ENCODE measurements at places on chromosomes 5 and 9. TPM values are rescaled to one million over a fixed set of nuclear protein-coding genes. Genes with fewer than 3 reads are reported as not detected.

DNA sequence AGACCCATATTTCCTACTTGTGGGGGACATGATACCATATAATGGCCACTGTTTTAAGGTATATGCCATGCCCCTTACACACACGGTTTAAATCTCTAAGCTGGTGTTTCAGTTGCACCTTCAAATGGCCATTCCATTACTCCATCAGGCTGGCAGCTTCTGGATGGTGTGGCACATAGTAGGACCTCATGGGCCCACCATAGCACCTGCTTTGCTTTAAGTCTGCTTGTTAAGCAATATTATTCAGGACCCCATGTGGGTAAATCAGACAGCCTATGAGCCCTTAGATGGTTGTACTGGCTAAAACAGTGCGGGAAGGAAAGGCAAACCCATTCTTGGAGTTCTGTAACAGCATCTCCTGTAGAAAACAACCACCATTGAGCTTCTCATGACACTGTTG is 27.4 kb upstream of the PANK3 start:
- no peak for DNase-seq

GRCh38 chr9:27037499-27037898 is 32.0 kb upstream of the LRRC19 start:
- no peak for DNase-seq

GRCh38 chr5:178478370-178478769 is 111.8 kb downstream of the COL23A1 start:
- no peak for DNase-seq

SLC27A4 gene
- total RNA-seq, result 13.9 TPM

GRCh38 chr5:133393776-133394476 is 218.4 kb downstream of the FSTL4 start:
- no peak for DNase-seq

SLC2A6 gene
- total RNA-seq, result 2.5 TPM

ADAMTS12 gene
- total RNA-seq, result not detected

DNA sequence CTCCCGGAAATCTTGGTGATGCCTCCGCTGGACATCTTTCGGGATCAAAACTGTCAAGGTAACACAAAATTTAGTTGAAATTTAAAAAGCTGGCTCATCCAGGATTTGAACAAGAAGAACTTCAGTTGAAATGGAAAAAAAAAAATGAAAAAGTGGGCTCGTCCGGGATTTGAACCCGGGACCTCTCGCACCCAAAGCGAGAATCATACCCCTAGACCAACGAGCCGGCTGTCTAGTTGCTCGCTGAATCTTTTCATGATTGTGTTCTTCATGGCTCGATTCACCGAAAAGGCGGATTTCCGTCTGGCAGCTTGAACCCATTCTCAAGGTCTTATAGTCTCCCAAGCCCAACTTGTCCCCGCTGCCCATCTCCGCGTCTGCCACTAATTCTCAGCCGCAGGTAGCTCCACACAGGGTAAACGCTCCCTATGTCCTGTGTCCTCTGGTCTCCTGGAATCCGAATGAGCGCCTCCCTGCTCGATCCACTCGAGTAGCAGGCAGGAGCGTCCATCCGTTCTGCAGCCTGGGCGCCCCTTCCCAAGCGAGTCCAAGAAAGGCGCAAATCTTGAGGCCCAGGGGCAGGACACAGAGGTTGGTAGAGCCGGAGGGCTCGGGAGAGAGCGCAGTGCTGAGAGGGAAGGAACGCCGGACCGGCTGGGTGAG is 16.2 kb downstream of the TRIM7 start:
- DNase-seq, result peak; percentile 75

TXNDC8 gene
- not detected for total RNA-seq

DNA sequence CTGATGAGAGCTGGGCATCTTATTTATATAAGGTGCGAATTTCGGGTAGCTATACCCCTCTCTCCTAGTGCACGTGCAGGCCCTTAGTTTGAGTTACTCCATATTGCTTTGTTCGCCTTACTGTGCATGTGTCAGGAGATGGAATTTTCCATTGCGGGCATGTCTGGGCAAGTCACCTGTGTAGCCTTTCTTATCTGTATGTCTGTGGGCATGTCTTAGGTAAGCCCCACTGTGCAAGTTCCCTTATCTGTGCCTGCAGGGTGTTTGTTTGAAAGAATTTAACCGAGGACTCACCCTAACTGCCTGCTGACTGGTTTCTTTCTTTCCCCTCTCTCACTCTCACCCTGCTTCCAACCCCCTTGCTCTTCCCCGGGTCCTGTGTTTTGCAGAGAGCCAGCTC is 140.7 kb upstream of the RANBP3L start:
- DNase-seq, result no peak

GOLPH3 gene
- total RNA-seq, result 67.4 TPM

- DNase-seq, result no peak
These were observed 17.0 kb downstream of the CDK5RAP2 start for GRCh38 chr9:120562861-120563443.

GADD45G gene
- total RNA-seq, result 2.9 TPM

PCDHGC5 gene
- total RNA-seq, result not detected

GRCh38 chr5:134967607-134968006 is at the start of gene CATSPER3:
CATSPER3 (plus strand) TSS chr5:134967907; CDS start chr5:134967992, 85 bp downstream.
- no peak for DNase-seq

- DNase-seq, result no peak
These were observed 232.2 kb downstream of the GABRG2 start for GRCh38 chr5:162299793-162300192.

BSPRY gene
- total RNA-seq, result not detected

RNF208 gene
- total RNA-seq, result 1.3 TPM

DNA sequence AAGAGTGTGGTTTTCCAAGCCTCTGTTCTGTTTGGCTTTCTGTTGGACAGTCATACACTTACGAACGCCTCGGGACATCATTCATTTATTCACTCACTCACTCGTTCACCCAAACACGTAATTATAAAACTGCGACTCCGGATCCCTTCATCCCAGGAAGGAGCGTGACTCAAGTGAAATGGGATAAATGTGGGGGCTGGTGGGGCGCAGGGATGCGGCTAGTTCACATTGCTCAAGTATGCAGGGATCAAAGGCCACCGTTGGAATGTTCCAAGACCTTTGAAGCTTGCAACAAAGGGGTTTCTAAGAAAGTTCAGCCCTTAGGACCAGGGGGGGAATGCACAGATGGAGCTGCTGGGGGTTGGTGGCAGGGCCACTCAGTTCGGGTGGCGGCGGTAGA is 64.2 kb downstream of the CFAP77 start:
- no peak for DNase-seq

DNA sequence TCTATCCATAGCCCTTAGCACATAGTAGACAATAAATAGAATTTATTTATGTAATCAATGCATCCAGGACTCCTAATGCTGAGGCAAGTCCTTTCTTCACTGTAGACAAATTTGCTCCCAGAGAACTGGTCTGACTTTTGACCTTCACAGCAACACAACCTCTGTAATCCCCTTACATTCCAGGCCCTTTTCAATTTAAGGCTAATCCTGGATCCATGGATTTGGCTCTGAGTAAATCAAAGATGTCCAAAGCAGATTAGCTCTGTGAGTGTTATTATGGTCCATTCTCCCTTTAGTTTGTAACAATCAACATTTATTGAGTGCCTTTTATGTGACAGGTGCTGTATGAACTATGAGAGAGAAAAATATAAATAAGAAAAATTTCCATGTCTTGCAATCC is 27.4 kb upstream of the TMC1 start:
- no peak for DNase-seq

SLC25A2 gene
- 0.91 TPM for total RNA-seq

- no peak for DNase-seq
These were observed 136.4 kb downstream of the KDM4C start for GRCh38 chr9:6894135-6894534.

LCN1 gene
- total RNA-seq, result not detected

- no peak for DNase-seq
These were observed 69.0 kb downstream of the UGCG start for GRCh38 chr9:111965566-111966019.

ROPN1L gene
- total RNA-seq, result 0.42 TPM

- DNase-seq, result no peak
These were observed 9.7 kb upstream of the ANKDD1B start for GRCh38 chr5:75601567-75601966.

DNA sequence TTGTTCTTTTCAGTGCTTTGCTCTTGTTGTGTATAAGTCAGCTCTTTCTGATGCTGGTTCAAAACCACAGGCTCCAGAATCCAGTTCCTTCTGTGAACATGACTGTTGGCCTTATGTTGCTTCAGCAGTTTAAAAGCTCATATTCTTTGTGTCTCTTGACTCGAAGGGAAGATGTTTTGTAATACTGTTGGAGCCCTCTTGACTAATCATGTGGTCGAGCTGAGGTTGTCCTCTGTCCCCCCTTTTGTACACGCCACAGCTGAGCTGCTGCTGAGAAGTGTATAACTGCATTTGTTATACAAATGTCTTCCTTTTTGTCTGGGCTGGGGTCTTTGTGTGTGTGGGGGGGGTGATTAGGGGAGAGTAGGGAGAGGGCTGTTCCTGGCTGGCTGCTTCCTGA is 35.8 kb downstream of the SLC36A1 start:
- DNase-seq, result no peak

CMYA5 gene
- total RNA-seq, result 0.17 TPM

ZDHHC11B gene
- 8.1 TPM for total RNA-seq

BARHL1 gene
- not detected for total RNA-seq

- no peak for DNase-seq
These were observed 98.2 kb upstream of the ALDH1A1 start for GRCh38 chr9:73050887-73051550.

DNA sequence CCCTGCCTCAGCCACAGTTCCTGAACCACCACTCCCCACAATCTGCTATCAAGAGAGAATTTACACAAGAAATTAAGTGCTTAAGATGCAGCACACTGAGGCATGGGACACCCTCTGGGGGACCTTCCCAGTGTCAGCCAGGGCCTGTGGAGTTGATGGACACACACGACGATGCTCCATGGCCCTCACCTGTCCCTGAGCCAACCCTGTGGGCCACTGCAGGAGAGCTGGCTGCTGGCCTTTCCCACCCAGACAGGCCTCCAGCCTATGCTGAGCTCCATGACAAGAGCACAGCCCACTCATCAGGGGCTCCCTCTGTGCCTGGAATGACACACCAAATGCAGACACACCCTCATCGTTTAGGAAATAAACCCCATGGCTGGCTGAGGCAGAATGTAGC is 124.6 kb downstream of the ADAMTS16 start:
- no peak for DNase-seq

TNFSF8 gene
- 44.2 TPM for total RNA-seq

DNA sequence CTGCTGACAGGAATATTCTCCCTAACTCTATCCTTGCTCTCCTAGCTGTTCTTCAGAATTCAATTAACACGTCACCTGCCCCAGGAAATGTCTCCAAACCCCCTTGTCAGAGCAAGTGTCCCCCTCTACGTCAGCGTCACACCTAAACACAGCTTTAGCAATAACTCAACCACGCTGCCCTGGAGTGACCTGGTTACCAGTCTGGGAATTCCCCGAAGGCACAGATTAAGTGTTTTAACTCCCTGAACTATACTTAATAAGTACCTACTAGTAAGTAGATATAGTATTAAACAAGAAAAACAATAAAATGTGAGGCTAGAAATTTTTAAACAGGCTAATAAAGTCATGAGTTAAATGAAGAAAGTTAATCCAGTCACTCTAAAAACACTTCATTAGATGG is 78.4 kb downstream of the FANCC start:
- no peak for DNase-seq

GRCh38 chr5:10533226-10533625 is 30.6 kb upstream of the ANKRD33B start:
- no peak for DNase-seq

DNA sequence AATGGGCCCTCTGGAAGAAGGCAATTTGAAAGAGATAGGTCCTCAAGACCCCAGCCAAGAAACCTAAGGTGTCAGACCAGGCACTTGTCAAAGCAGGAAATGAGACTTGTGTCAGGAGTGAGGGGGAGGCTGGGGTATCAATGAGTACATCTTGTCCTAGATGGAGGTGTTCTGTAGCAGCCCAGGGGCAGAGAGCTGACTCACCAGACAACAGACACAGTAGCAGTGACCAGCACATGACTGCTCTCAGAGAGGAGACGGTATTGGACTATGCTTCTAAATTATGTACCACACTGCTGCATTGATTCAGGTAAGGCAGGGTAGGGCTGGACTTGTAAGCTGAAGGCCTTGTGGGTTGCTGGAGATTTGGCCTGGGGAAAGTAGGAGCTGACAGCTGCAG is 551.2 kb upstream of the KLF4 start:
- no peak for DNase-seq

DNA sequence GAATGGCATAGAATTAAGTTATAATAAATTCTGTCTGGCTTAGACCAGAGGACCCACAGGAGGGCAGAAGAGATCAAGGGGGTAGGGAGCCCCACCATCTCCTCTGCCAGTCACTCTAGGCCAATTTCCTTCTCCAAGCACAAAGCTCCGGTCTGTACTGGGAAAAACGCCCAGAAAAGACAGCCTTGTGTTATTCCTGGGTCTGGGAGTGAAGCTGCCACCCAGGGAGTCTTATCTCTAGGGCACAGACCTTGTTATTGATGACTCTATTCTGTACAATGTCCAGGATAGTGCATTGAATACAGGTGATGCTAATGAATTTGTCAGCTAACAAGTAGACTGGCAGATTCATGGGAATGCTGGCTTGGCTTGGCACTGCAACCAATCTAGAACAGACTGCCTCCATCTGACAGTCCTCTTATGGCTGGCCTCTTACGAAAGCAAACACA is 60.7 kb downstream of the MED27 start:
- DNase-seq, result no peak

GRCh38 chr5:175306381-175306780 is 137.6 kb downstream of the DRD1 start:
- DNase-seq, result no peak

IL4 gene
- total RNA-seq, result not detected

GRCh38 chr5:167565189-167565954 is 726.1 kb upstream of the WWC1 start:
- DNase-seq, result no peak

RRAGA gene
- total RNA-seq, result 57.4 TPM

DNA sequence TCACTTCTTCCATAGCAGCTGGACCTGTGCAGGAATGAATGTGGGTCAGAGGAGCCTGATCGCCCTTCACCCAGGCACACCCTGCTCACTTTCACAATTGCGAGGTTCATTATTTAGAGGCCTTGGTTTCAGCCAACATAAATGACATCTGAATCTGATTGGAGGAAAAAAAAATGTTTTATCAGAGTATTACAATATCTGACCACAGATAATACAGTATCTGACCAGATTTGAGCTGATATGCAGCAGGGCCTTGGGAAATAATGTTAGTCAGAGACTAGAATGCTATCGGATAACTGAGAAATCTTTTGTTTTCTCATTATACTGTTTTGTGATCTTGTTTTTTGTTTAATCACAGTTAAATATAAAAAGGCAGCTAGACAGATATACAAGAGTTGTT is 7.7 kb downstream of the ICE1 start:
- no peak for DNase-seq

PCDHGA11 gene
- 0.36 TPM for total RNA-seq

GRCh38 chr5:21783074-21783679 is 1070.0 kb downstream of the CDH12 start:
- no peak for DNase-seq

DNA sequence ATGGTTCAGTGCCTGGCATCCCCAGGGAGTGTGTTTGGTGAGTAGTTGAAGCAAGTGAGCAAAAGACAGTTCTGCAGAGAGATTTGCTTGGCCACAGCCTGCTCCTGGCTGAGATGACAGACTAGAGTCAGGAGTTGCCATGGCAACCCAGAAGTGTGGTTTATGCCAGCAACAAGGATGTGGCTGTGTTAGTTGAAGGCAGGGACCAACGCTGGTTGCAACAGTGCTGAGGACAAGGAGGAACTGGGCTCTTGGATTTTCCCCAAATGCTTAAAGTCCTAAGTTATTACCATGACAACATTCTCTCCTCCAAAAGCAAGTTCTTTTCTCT is 2.7 kb downstream of the NXNL2 start:
- DNase-seq, result no peak

- no peak for DNase-seq
These were observed 132.2 kb downstream of the DPYSL3 start for GRCh38 chr5:147377682-147378081.
